Stimulated activated CD8-positive, alpha-beta memory T cell treated with anti-CD3 and anti-CD28 coated beads, Interleukin-2, amount 100 ng/mL, for 1 hour (primary cell): ENCODE measurements at places on chromosomes 2 and 18.

- DNase-seq = no peak
Measured at GRCh38 chr2:199458009-199458805, 468 bp upstream of the SATB2 start.

GRCh38 chr2:32418778-32419177, 62.0 kb downstream of the BIRC6 start:
- DNase-seq = no peak

GRCh38 chr2:41941831-41942230, 106.0 kb upstream of the PKDCC start:
- DNase-seq = no peak

- DNase-seq = no peak
Measured at GRCh38 chr18:46474487-46475389, 182.3 kb downstream of the LOXHD1 start.

- no peak for DNase-seq
Measured at GRCh38 chr2:148899638-148900318, 24.8 kb downstream of the KIF5C start.

DNA sequence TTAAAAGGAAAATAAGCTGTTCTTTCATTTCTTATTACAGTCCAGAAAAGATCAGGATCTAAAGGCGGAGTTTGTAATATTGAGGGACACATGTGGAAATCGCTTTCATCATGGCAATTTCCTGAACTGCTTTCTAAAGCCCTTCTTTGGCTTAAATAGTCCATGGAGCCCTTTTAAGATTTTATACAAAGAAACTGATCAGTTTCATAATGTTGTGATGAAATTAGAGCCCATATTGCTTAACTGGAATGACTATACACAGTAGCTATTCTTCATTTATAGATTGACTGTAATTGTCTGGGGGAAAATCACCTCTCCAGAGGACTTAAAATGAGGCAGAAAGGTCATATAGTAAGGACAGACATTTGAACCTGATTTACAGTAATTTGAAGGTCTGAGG, 322.2 kb downstream of the ETAA1 start:
- no peak for DNase-seq

DNA sequence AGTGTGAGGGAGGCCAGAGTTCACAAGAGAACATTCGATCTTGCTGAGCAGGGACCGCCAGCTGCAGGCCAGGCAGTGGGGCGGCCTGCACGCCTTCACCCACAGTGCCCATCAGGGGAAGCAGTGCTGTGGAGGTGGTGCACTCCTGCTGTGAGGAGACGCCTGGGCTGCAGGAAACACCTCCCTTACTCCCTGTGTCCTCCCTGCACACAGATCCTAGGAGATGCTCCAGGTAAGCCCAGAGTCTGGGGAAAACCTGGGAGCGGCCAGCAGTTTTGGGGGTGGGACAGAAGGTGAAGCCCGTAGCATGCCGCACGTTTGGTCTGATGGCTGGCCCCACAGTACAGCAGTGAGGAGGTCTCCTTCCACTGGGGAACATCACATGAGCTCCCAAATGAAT, 180.8 kb upstream of the RAB6C start:
- no peak for DNase-seq

- no peak for DNase-seq
Measured at GRCh38 chr18:28905509-28905908, 728.6 kb upstream of the CDH2 start.

DNA sequence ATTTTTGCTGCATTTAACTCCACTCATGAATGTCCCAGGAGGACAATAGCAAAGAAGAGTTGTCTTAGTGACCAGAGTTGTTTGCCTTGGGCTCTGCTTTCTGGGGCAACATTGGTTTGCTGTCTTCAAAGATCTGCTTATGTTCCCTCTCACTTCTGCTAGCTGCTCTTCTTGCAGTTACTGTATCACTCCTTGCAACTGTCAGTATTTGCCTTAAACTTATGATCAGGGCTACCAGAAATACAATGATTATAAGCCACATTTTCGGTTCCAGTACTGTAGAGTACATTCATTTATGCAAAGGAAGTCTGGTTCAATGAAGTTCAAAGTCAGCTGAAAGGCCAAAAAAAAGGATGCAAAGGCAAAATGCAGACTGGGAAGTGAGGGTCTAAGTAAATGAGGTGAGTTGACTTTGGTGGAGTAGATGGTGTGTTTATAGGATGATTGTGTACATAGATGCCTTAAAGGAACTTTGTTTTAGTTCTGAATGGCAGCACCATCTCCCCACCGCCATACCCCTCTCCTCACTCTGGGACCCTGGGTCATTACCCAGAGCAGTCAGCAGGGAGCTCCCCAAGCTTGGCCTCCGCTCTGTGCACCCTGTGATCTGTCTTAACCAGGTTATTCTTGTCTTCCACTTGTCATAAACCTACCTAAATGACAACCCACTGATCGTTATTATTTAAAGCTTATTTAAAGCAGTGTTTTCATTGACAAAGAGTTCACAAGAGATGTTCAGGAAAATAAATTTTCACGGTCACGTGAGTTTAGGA, 236.0 kb downstream of the DOK6 start:
- DNase-seq = no peak

GRCh38 chr2:142871396-142871795, 6.1 kb upstream of the KYNU start:
- no peak for DNase-seq

GRCh38 chr2:241412144-241412543, 56.1 kb downstream of the FARP2 start:
- DNase-seq = no peak

DNA sequence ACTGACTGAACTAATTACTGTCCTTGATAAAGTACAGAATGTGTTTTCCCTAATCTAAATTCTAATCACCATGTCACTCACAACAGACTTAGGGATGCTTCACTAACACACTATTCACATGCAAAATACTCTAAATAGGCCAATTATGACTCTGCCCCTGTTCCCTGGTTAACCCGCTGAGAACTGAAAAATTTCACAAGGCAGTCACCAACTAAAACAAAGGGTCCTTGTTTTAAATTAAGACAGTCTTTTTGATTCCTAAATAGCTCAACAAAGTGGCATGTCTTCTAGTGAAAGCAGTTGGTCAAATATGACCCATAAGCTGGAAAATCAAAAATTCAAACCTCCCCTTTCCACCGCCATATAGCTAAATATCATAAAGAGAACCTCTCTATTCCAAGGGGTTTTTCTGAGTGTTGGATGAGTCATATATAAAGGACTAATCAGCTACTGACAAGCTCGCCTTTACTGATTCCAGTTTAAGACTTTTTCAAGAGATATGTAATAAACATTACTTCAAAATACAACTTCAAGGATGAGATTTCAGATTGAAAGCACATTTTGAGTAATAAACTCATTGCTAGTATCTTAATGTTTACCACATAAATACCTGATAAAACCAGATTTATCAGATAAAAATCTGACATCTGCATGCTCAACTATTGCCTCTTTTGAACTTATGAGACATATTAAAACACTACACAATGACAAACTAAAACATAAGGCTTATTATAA, 235.8 kb downstream of the TCF4 start:
- DNase-seq = no peak

DNA sequence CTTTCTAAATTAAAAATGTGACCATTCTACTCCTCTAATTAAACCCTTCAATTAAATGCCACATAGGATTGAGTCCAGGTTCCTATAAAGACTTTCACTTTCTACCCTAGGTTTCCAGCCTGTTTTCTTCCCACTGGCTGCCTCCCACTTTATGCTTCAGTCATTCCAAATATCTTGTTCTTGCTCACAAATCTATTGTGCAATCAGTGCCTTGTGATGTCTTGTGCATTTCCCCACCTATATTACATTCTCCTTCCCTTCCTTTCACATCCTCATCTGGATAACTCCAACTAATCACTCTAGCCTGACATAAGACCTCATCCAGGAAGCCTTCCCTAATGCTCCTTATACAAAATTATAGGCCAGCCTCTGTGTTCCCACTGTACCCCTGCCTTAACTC, 281.7 kb upstream of the LRATD1 start:
- DNase-seq = no peak

DNA sequence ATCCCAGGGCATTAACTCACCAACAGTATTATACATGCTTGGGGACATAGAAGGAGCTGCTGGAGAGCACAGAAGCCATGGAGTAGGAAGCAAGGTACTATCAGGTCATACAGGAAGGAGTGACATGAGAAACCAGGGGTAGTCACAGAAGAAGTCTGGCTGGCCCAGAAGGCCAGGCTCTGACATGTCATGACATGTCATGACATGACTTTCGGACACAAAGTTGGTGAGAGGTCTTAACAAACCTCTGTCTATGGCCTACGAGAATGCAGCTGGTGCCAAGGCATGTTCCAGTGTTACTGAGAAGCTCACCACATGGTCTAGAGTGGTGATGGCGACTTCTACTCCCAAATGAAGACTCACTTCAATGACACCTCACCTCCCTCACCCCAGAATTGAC, 3.3 kb upstream of the CERS6 start:
- no peak for DNase-seq

DNA sequence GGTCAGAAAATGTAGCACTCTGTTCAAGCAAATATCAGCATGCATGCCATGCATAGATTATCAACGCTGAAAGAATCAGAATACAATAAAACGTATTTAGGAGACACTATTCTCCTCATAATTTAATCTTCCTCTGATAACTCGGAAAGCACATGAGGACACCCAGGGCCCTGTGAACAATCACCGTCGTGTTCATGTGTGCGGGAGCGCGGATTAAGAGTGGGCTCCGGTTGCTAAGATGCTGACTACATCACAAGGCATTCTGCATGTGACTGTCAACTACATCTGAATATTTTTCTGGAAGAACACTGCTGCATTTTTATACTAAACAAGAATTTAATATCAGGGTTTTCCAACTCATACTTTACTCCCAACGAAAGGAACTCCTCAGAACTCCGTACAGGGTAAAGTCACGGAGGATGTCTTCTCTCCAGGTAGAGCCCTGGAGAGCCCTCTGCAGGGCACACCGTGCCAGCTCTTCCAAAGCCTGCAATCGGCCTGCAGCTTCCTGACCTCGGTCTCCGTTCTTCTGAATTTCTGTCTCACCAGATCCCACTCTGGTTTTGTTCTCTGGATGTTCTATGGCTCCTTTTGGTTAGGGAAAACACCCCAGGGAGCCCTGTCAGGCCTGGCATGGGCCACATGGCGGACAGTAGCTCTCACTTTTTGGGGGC, 59.6 kb downstream of the ZNF516 start:
- DNase-seq = no peak

DNA sequence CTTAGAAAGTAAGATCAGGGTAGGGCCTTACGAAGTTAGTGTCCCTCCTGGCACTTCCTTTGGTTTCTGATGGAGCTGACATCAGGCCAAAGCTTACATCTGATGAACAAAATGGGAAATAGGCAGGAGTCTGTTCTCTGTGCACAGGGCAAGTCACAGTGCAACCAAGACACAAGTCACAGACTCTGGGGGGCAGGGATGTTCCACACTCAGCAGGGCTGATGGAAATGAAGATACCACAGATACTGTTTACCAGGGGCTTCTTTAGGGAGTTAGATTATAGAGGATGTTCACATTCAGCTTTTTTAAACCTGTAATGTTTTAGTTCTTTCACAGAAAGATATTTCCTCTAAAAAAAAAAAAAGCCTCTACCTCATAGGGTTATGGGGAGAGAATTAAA, 106.2 kb upstream of the EPC2 start:
- DNase-seq = no peak

DNA sequence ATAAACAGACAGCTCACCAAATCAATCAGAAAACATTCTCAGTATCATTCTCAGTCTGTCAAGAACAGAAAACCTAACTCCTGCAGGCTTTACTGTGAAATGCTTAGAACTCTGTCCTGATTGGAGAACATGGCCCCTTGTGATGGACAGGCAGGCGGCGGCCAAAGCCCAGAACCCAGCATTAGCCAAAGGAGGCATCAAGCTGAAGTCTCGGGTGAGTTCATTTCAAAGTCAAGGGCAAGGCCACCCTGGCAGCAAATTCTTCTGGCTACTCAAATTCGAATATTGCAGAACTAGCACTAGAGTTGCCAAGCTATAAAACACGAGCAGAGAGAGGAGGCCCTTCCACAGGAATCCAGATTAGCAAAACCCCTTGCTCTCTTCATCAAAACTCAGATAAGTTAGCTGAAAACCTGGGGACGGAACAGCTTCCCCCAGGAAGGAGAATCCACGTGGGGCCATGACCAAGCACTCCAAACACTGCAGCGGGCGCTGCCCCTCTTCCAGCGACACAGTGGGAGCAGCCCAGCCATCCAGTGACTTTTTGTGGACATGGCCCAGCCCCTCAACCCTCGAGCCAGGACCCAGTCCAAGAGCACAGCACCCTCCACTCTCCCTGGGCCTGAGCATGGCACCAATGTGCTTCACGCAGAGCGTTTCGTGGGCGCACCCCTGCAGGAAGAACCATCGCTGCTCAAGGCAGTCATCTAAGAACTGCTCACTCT, 98.6 kb downstream of the HDAC4 start:
- DNase-seq = no peak

DNA sequence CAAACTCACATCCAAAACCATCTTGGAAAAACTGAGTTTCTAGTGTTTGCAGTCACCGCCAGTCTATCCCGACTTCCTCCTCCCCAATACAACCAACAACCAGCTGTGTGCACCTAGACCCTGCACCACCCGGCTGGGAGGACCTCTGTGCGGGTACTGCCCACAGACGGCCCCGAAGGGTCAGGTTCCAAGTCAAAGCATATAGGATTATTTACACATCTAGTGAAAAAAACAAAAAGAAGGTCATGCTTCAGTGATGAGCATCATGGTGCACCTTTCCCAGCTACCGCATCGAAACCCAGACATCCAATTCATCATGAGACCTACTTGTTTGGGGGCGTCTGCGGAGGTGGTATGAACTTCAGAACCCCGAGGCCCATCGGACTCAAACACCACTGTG, 124.8 kb downstream of the ZNF516 start:
- no peak for DNase-seq

- no peak for DNase-seq
Measured at GRCh38 chr2:236703373-236703709, 133.7 kb downstream of the ACKR3 start.

DNA sequence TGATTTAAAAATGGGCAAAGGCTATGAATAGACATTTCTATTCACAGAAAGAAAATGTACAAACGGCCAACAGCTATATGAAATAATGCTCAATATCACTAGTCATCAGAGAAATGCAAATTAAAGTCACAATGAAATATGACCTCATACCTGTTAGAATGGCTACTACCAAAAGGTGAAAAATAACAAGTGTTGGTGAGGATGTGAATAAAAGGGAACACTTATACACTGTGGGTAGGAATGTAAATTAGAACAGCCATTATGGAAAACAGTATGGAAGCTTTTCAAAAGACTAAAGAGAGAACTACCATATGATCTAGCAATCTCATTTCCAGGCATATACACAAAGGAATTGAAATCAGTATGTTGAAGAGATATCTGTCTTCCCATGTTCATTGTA, 118.9 kb upstream of the SPOPL start:
- no peak for DNase-seq

- DNase-seq = no peak
Measured at GRCh38 chr2:39306626-39307025, 62.9 kb upstream of the CDKL4 start.
